Naive B cell (primary cell): ENCODE measurements at places on chromosomes 6 and 20. TPM values are rescaled to one million over a fixed set of nuclear protein-coding genes. Genes with fewer than 3 reads are reported as not detected.

PRDM1 gene
- 0.70 TPM for polyA plus RNA-seq

TLDC2 gene
- polyA plus RNA-seq, result not detected

CDC5L gene
- polyA plus RNA-seq, result 17.5 TPM

ARMH2 gene
- polyA plus RNA-seq, result not detected

TUBB1 gene
- 2.5 TPM for polyA plus RNA-seq

MYLIP gene
- 229 TPM for polyA plus RNA-seq
